Activated T-cell treated with anti-CD3 and anti-CD28 coated beads, Interleukin-2, amount 50 U/mL, for 72 hours (primary cell): ENCODE measurements at places on chromosomes 12 and 14.

- DNase-seq, result no peak
Measured at GRCh38 chr12:110243227-110243626, 37.8 kb upstream of the ATP2A2 start.

- no peak for DNase-seq
Measured at GRCh38 chr12:46921048-46921763, 95.4 kb upstream of the SLC38A4 start.

DNA sequence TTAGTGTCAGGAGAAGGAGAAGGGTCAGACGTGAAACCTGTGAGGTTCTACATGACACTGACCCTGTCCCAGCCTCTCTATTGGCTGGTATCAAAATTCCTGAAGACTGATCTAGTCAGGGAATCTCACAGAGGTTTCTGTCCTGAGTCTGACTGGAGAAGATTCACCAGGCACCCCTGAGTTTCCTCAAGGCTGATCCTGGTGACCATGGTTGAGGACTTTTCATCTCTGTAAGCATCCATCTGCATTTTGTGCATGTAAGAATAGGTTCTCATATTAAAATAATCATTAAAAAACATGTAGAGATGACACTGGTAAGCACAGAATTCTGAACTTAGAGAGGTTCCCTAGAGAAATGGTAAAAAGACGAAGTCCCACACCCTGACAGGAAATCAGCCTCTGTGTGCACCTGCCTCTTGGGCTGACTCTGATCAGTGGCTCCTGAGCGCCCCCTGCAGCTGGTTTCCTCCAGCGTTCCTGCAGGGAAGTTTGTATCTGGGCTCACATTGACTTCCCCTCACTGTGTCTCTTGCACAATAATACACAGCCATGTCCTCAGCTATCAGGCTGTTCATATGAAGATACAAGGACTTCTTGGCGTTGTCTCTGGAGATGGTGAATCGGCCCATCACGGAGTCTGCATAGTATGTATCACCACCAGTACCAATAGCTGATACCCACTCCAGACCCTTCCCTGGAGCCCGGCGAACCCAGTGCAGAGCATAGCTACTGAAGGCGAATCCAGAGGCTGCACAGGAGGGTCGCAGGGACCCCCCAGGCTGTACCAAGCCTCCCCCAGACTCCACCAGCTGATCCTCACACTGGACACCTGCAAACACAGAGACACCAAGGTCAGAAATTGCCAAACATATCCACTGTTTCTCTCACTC is 991.9 kb downstream of the TMEM121 start:
- peak; percentile 88 for DNase-seq

DNA sequence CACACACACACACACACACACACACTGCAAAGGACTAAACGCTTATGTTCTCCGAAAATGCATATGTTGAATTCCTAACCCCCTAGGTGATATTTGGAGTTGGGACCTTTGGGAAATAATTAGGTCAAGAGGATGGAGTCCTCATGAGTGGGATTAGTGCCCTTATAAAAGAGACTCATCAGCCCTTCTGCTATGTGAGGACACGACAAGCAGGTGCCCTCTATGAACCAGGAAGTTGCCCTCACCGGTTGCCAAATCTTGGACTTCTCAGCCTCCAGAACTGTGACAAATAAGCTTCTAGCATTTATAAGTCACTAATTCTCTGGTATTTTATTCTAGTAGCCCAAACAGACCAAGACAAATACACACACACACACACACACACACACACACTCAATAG is 20.7 kb upstream of the TCP11L2 start:
- no peak for DNase-seq

GRCh38 chr12:43069768-43070221 is 480.2 kb upstream of the PRICKLE1 start:
- DNase-seq, result no peak

- no peak for DNase-seq
Measured at GRCh38 chr12:132174015-132174838, 30.0 kb downstream of the NOC4L start.

DNA sequence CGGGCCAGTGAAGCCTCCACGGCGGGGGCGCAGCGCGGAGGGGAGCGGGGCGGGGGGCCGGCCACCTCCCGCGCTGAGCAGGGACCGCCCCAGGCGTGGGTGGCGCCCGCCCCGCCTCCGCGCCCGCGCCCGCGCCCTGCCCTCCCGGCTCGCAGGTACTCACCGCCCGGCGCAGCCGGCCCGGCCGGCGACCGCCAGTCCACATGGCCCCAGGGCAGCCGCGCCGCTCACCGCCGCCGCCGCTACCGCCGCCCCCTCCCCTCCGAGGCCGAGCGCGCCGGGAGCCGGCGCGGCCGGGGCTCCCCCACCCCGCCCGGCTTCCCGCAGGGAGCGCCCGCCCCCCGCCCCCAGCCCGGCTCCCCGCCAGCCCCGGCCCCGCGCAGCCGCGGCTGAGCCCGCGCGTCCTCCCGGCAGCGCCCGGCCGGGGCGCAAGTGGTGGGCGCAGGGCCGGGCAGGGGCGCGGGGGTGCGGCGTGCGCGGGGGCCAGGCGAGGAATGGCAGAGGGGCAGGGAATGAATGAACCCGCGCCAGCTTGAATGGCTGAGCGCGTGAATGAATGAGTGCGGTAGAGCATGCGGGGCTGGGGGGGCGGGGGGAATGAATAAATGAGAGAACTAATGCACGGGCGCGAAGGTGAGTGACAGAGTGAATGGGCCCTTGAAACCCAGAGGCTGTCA is at the start of gene BEGAIN:
Gene BEGAIN (minus strand): TSS at position 332 of the 677 bp plus-strand sequence. CDS start 127 bp downstream, at position 205.
- DNase-seq, result peak; percentile 42

GRCh38 chr12:67484791-67485480 is 163.6 kb upstream of the DYRK2 start:
- DNase-seq, result no peak

DNA sequence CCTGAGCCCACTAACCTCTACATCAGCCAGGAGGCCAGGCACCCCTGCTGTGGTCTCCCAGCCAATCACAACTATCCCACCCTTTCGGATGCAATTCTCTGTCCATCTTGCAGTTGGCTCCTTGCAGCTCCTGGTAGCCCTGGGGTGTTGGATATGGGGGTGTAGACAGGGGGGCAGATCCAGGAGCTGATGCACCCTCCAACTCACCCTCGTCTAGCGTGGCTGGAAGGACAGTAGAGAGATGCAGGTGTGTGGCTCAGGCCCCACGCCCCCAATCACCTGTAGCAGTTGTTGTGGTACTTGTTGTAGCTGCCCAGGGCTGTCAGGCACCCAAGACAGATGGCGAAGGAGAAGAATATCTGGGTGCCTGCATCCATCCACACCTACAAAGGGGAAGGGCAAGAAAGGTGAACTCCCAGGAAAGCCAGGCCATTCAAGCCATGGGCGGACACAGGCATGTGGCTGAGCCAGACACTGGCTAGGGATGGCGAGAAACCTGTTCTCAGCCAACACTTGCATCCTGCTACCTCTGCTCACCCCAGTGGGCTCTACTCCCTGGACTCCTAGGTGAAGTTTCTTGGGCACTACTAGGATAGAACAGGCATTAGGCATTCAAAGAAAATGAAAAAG is 13.4 kb upstream of the SLC6A12 start:
- DNase-seq, result no peak

GRCh38 chr14:46399049-46399448 is 252.5 kb downstream of the RPL10L start:
- DNase-seq, result no peak

DNA sequence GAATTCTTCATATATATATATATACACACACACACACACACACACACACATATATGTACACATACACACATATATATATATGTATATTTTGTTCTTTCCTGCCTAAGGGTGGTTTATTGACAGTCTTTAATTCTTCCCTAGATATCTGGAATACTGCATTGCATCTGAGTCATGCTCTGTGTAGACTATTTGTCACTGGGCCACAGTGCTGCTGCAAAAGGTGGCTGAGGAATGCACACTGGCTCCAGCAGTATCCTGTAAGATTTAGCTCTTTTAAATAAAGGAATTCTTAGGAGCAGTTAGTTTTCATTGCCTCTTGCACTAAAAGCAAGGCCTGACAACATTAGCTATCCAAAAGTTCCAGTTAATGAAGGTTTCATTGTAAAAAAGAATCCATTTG is 200.9 kb downstream of the APAF1 start:
- DNase-seq, result no peak

DNA sequence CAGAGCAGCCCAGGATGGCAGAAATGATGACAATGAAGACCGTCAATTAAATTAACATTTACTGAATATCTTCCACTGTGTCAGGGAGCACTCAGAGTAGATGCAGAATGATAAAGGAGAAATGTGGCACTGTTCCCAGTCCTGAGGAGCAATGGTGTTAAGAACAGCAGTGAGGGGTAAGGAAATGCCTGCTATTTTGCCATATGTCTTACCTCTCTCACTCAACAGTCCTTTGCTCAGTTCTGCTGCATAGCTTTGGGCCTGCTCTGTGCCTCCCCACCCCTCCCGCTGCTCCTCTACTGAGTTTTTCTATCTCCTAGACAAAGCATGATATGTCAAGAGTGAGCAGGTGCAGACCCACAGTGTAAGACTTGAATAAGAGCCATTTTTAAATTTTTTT is 318.8 kb downstream of the NAV3 start:
- DNase-seq, result no peak

GRCh38 chr12:128909653-128910052 is 56.4 kb downstream of the GLT1D1 start:
- no peak for DNase-seq

DNA sequence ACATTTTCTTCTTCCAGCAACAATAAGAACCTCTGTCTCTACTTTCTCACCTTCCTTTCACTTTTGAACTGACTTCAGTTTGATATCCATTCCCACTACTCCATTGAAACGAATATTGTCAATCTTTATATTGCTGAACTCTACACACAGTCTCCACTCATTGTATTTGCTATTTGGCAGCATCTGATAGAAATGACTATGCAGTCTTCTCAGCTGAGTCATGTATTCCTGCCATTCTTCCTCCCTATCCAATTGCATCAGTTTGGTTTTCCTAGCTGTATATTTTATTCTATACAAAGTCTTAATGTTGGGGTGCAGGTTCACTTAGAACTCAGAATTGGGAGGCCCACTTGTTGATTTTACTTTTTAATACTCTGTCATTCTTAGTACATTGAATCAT is 107.5 kb upstream of the CPNE8 start:
- DNase-seq, result no peak

GRCh38 chr14:83709116-83709515 is 1820.8 kb upstream of the FLRT2 start:
- DNase-seq, result no peak

GRCh38 chr14:40887912-40888311 is 718.8 kb upstream of the LRFN5 start:
- no peak for DNase-seq

- no peak for DNase-seq
Measured at GRCh38 chr14:35242599-35243311, 49.4 kb upstream of the PSMA6 start.

- DNase-seq, result no peak
Measured at GRCh38 chr12:122868471-122869177, 27.3 kb downstream of the VPS37B start.

DNA sequence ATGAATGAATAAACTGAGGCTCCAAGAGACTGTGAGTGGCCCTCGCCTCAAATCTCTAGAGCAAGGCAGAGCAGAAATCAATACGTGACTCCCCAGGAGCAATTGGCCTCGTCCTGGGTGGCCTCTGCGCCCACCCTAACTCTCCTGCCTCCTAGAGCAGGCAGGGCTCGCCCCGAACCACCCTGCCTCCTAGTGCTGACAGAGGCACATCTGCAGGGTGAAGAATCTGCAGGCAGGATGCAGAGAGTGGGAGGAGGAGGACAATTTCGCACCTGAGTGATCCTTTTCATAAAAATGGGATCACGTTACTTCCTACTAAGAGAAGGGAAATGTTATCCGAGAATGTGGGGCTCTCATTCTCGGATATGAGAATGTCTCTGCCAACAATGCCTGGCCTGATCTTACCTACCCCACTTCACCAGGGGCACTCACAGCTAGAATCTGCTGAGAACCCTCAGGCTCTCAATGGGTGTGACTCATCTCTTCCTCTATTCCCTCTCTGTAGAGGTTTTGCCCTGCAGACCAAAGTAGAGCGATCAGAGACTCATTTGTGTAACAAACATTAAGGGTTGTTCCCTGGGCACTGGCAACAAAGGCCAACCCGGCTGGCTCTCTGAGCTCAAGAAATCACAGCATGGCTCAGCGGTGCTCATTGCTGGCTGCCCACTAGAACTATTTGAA is 61.7 kb upstream of the BCL2L14 start:
- DNase-seq, result peak; percentile 77

DNA sequence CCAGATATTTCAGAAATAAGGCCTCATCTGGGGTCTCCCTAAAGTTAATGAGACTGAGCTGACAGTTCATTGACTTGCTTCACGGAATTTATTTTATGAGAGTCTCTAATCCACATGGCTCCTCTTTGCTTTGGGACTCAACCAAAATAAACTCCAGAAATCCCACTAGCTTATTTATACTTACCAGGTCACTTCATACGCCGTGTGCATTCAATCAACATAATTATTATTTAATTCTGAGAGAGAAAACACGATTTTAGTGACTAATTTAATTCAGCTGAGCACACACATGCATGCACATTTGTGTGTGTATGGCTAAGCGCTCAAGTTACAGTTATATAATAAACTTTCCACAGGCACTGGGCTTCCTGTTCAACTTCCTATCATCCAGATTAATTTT is 333.4 kb upstream of the CCDC196 start:
- DNase-seq, result no peak

DNA sequence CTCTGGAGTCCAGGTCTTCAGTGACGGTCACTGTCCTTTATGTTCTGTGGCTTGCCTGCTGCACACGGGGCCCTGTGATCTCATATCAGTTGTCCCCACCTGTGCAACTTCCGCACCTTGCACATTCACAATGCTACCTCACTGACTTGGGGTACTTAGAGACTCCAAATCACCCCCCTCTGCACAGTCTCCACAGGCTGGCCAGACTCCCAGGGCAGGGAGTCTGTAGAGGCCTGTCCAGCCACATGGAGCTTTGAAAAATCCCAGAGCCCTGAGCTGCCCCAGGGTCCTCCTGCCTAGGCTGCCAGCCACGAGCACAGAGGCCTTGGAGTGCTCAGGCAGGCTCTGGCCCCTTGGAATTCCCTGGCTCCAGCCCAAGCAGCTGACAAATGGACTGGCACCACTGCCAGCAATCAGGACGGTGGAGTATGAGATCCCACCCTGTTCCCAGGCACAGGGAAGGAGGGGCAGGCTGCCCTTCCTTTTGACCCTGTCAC is 26.4 kb downstream of the CMKLR1 start:
- no peak for DNase-seq

GRCh38 chr12:15856097-15856982 is 25.8 kb upstream of the STRAP start:
- peak; percentile 52 for DNase-seq

- no peak for DNase-seq
Measured at GRCh38 chr12:66537876-66538275, 141.0 kb downstream of the GRIP1 start.

DNA sequence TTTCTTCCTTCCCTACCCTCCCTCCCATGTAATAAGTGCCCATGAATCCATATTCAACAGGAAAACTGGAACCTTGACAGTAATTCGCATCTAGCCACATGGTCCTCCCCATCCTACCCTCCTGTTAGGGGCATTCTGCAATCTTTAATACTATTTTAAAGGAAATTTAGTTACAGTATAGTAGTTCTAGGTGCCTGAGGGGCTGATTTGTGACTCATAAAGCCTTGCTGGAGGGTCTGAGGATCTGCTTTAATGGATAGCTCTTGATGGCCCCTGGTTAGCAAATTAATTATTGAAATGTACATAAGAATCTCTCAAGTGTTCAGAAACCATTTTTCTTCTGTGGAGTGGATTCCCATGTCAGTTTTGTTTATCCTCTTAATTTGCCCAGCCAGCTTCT is 54.1 kb downstream of the ESRRB start:
- no peak for DNase-seq

GRCh38 chr12:39431797-39432196 is 11.1 kb downstream of the KIF21A start:
- DNase-seq, result no peak
